ENCODE measurements at places on chromosomes 2 and 18.

DNA sequence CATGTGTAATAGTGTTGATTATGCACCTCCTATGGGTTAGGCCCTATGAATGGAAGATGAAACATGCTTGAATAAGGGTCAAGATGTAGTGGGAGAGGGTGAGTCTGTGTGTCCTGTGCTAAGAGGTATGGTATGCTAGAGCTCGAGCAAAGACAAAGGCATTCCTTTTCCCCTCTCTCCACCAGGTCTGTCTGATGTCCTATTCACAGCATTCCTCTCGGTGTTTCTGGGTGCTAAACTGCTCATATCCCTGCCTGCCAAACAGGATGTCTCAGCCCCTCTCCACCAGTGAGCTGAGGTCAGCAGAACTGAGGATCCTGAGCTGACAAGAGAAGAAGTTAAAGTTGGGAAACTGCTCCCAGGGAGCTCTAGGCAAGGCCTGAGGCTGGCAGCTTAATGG is 344.9 kb downstream of the TSN start:
- no peak for DNase-seq

DNA sequence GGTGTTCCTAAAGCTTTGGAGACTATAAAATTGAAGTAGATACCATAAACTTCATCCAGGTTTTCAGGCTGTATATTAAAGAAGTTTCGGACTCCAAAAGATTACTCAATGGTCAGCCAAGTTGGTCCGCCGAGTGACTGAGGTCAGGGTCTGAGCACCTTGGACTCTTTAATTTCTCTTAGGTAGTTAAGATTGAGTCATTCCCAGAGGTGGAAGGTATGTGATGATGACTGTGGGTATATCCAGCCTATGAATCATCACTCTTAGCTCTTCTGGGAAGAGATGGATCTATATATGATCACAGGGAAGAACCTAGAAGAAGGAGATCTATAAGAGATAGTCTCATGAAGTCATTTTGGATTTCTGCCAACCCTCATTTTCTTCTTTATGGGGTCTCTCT is 3.3 kb downstream of the ITGA6 start:
- DNase-seq = no peak

- no peak for DNase-seq
These were observed 19.1 kb downstream of the PLA2R1 start for GRCh38 chr2:160043265-160043664.

GRCh38 chr2:6920743-6921064 is 3.5 kb downstream of the RNF144A start:
- DNase-seq = no peak

DNA sequence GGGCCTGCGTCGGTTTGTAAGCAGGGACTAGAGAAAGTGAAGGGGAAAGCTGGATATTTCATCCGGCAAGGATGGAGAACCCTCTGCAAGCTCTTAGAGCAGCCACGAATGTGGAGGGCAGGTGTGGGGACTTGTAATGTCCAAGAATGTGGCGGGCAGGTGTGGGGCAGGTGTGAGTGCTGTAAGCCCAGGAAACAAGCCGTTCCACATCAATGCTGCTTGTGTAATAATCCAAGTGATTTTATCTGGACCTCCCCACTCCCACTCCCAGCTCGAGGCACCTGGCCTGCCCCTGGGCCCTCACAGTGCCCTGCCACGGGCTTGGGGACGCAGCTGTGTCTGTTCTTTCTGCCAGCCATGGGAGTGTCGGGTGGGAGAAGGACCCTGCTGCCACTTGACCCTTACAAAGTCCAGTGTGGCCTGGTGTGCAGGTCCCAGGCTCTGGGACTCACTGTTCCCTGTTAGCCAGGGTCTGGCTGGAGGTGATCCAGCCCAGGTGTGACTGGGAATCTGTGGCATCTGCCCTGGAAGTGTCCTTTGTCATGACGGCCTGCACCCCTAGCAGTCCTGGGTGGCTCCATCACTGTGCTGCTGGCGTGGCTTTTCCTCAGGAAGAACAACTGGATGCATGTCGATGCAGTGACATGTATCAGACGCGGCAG is 42.8 kb downstream of the SOX11 start:
- DNase-seq = no peak

GRCh38 chr2:230160112-230160660 is 59.6 kb downstream of the SP110 start:
- peak; percentile 27 for DNase-seq

- no peak for DNase-seq
These were observed 261.9 kb upstream of the EPHA4 start for GRCh38 chr2:221833966-221834365.

GRCh38 chr2:227228061-227228667 is 63.7 kb downstream of the COL4A3 start:
- DNase-seq = no peak

- DNase-seq = no peak
These were observed 10.0 kb downstream of the KLF7 start for GRCh38 chr2:207155516-207156444.

DNA sequence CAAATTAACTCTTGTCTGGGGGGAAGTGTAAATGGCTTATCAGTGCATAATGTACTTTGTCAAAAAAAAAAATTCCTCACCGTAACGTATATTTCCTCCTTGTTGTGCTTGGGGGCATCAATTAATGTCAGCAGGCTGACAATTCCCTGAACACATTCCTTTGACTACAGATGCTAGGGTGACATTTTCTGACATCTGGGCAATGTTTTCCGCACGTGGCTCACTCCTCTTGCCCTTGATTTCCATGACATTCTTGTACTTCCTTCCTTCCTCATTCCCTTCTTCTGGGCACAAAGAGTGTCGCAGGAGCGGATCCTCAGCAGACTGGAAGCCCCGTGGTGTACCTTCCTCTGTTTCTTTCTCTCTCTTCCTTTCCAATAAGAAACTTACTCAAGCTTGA is 173.7 kb downstream of the SP3 start:
- peak; percentile 4 for DNase-seq

GRCh38 chr2:151840216-151841046 is 12.2 kb upstream of the ARL5A start:
- no peak for DNase-seq
